ENCODE measurements at places on chromosomes 6 and 20.

DNA sequence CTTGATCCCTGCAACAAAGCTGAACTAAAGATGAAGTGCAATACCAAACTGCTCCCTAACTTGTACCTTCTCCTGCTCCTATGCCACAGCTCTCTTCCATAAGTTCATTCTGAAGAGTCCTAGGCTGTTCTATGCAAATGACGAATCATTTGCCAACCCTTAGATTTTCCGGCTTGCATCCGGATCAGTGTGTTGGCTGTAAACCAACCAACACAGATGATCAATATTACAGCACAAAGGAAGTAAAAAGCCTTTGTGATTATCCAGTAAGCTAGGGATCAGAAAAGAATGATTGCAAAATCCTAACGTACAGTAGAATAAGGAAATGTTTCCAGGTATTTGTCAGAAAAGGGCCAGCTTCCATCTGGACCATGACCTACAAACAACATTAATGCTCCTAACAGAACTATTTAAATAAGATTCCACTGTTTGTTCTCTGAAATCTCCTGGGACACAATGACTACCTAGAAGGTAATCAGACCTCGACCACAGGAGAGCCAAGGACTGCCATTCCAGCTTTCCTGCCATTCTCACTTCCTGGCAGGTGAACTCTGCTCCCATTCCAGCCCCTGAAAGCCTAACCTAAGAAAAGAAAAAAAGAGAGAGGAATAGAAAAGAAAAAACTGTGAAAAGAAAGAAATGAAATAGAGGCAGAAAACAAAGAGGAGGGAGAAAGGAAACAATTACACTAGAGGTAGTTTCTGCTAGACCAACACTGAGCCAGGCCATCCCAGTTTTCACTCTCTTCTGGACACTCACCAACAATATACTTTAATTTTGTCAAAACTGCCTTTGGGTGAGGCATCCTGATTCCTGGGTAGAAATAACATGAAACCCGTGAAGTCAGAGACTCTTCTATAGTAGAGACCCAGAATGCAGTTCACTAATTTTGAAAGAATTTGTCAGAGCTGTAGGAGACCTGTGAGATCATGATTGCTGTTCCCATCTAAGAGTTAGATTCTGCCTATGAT lies 19.7 kb downstream of the GMDS start:
- no peak for DNase-seq

DNA sequence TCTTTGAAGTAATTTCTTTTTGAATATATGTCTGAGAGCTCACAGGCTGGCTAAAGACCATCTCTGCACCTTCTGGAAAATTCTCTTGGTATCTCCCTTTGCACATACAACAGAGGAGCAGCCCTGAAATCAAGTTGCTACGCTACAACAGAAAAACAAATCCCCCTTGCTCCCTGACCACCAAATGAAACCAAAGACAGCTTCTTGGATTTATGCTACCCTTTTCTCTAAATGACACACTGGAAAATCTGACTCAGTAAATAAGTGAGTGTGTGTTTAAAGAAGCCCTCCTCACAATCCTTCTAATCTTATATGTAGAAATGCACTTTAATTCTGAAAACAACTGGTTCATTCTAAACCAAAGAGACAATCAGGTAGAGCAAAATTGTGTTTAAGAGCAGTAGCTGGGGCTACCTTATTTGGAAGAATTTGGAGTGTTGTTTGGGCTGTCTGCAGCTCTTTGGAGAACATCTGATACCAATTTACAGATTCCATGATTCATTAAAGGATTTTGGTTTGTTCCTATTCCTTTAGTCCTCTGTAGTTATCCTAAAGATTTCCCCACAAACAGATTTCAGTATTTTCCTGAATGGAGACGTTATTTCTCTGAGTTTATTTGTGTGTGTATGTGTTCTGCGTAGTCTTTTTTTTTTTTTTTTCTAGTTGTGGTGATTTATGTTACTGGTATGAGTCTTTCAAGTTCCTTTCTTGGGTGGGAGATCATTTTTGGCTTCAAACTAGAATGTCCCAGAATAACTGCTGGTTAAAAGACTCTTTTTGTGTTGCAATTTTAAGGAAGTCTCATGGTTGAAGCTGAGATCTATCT lies 36.4 kb upstream of the UTRN start:
- DNase-seq: no peak

- DNase-seq: no peak
Observed at GRCh38 chr6:53095270-53095669, 30.1 kb downstream of the FBXO9 start.

DNA sequence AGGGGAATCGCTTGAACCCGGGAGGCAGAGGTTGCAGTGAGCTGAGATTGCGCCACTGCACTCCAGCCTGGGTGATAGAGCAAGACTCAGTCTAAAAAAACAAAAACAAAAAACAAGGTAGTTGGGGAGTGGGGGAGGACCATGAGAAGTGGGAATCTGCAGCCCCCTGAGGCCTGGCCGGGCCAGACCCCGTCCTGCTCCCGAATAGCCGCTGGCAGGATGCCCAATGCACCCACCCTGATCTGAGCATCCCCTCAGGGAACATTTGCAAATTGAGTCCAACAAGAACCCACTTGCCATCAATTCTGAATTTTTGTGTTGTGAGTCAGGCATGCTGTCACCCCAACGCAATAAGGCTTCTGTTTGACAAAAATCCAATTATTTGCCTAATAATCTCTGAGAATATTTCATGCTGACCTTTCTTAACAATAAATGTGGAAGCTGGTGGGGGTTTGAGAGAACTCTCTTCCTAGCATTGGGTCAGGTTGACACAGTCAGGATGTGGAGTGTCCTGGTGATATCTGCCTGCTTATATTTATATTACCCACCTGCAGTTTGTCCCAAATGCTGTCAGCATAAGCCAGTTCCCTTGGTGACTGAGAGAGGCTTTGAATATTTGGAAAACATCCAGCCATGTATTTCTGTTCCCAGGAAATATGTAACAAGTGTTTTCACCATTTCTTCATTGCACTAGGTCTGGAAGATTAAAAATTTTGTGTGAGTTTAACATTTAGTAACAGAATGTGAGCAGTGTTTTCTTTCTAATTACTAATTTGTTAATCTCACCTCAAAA lies 28.4 kb upstream of the FRMD1 start:
- no peak for DNase-seq

- no peak for DNase-seq
Observed at GRCh38 chr20:19935842-19936241, 81.3 kb upstream of the NAA20 start.

GRCh38 chr6:138323821-138324220 lies 53.9 kb upstream of the SMIM28 start:
- DNase-seq: no peak

Data from lung microvascular endothelial cell (primary cell).